Kidney epithelial cell (primary cell): ENCODE measurements at places on chromosomes 1 and 21. TPM values are rescaled to one million over a fixed set of nuclear protein-coding genes. Genes with fewer than 3 reads are reported as not detected.

DNA sequence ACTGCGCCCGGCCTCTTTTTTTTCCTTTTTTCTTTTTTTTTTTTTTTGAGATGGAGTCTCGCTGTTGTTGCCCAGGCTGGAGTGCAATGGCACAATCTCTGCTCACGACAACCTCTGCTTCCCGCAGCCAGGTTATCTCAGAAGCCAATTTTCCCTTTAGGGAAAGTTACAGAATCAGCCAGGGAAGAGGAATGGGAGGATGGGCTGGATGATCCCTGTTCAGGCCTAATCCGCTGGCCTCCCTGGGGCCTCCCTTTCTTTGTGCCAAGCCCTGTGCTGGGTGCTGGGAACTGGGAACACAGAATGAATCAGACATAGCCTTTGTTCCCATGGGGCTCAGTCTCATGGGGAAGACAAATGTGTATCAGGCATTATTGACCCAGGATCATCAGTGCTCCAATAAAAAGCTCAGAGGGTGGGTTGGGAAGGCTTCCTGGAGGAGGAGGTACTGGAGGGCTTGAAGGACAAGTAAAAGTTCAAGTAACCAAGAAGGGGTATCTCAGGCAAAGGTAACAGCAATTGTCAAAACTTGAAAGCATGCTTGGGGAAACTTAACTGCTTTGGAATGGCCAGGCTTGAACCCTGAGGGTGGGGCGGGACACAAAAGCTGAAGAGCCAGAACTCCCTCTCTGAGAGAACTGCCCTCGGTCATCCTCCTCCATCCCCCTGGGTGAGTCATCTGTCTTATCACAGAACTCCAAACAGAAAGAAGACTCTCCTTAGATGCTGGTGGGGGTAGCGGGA is 14.3 kb downstream of the ECHDC2 start:
- no peak for DNase-seq

DNA sequence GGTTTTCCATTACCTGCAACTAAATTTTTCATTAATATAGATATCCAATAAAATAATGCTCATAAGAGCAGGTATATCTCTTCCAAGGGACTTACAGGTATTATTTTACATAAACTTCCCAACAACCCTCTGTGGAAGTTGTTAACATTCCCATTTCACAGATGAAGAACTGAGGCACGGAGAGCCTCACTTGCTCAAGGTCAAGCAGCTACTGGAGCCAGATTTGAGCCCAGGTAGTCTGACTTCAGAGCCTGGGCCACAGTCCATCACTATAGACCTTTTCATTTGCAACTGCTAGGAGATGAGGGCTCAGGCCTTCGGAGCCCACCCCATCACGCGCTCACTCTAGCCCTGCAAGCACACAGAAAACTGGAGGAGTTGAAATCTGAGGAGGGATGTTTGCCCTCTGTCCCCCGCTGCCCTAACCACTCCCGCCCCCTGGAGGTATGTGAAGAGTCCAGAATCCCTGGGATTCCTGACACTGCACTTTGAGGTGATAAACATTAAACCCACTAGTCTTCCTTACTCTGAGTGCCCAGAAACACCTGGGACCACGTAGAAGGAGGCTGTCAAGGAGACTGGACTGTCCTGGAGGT is 11.7 kb upstream of the ALPL start:
- no peak for DNase-seq

DNA sequence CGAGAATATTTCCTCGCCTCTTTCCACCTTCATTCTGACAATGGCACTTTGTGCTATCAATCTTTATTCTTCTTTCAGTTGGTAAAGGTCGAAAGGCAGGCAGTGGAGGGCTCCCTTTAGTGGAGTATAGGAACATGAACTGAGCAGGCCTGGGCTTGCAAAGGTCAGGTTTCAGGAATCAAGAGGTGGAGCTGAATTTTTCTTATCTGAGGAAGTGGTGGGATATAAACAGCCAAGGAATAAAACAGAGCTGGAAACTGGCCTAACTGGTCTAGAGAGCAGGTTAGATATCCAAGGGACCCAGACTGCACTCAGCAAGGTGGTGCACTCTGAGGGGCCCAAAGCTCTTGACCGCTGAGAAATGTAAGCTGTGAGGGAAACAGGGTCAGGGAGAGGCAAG is 99.1 kb downstream of the PLA2G4A start:
- no peak for DNase-seq

Gene OR2L2
- not detected in 2 replicates for total RNA-seq

- DNase-seq, result no peak
Measured at GRCh38 chr1:54390655-54391054, 15.5 kb downstream of the SSBP3 start.

- DNase-seq, result no peak
Measured at GRCh38 chr1:204680461-204680860, 5.1 kb downstream of the LRRN2 start.

DNA sequence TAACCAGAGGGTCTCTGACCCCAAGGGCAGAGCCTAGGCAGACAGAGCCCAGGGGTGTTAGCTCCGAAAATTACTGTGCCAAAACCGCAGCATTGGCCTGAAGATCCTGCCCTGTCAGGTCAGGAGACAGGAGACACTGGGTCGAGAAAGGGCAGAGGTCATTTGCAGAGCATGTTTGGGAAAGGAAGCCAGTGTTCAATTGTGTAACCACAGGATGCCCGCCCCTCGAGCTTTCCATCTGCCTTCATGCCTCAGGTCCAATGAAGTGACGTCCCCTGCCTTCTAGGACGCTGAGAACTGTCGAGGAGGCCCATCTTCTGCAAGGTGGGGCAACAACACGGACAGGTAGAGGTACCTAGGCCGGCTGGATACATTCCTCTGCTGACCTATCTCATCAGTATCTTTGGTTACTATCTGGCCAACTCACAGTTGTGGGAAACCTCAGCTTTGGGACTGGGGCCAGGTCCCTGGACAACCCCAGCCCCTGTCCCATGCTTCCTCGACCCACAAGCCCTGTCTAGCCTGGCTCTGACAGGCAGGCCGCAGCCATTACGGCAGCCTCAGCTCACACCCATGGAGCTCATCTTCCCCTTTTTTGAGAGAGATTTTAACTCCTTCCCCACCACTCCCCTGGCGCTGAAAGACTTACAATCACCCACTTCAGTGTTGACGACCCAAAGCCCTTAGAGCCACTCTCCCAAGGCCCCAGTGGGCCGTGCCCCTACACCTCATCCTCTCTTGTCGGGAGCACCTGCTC is 1.3 kb downstream of the ARL8A start:
- no peak for DNase-seq

DNA sequence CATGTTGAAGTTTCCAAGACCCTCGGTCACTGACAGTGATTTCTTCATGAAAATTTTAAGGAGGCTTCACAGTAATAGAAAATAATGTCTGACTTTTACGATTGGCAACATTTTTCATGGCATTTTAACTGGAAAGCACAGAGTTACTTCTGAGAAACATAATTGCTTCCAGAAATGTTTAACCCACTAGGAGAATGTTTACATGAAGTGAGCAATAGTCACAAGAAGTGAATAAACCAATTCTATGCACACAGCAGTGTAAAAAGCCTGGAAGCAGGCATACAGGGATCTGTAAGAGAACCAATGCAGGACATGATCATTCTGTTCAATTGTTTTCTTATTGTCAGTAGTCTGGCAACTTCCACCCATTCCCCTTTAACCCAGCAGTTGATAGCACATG is 316.2 kb upstream of the CXADR start:
- no peak for DNase-seq

DNA sequence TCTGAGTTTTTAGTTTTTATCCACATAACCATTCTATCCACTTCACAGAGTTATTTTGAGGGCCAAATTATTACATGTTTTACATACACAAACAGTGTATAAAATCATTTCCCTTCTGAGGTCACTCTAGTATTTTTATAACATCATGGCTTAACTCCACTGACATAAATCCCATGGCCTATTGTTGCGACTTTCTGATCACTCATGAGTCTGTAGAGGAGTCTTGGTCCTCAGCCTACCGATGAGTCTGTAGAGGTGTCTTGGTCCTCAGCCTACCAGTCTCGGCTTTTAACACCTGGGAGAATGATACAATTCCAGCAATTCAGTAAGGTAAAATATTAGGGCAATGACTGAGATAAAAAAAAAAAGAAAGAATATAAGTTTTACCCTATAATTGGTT is 483.7 kb downstream of the USP25 start:
- DNase-seq, result no peak

DNA sequence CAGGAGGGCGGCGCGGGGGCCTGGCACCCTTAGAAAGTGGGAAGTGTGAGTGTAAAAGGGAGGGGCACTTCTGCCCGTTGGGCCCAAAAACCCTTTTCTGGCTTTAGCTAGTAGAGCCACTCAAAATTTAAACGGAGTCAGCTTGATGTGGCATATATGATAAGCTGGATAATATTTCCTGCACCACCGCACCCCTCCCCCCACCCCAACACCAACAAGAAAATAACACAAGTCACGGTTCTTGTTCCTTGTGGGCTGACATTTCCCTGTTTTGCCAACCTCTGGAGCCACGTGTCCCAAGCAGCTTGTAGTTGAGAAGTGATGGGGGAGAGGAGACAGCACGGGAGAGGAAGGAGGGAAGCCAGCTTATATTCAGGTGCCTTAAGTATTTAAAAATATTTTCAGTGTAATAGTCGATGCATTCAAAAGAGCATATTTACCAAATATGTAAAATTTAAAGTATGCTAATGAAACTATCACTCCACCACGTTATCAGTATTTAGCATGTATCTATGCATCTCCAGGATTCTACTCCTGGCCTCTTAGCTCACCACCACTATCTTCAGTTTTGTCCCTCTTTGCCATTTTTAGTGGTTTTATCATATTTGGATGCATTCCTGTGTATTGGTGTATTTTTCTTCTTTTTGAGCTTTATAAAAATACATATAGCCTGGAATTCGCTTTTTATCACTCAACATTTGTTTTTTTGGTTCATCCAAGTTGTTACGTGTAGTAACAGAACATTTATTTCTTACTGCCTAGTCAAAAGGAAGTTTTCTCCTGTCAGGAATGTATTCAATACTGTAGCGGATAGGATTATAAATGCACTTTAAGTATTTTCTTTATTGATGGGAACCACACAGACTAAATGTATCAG is 773 bp upstream of the DDX59 start:
- DNase-seq, result no peak

DNA sequence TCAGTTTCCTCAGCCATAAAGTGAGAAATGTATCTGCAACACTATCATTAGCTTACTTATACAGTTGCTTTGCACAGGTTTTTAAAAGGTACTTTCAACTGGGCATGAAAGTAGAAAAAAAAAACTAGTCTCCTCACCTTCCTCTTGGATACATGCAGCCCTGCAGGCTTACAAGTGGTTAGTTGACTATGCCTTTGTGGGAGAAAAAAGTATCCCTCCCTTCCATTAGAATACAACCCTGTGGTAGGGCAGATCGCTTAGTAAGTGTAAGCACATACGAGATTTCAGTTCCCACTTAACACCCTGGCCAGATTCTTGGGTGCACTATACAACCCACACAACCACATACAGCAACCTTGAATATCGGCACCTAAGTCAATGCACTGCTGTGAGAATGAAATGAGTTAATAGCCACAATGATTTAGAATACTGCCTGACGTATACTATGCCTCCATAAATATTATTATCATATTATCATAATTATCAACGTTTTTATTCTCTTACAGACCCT is 54.7 kb downstream of the PIGK start:
- no peak for DNase-seq

Gene TLCD4
- total RNA-seq, result 3.0 and 4.0 TPM in 2 replicates

DNA sequence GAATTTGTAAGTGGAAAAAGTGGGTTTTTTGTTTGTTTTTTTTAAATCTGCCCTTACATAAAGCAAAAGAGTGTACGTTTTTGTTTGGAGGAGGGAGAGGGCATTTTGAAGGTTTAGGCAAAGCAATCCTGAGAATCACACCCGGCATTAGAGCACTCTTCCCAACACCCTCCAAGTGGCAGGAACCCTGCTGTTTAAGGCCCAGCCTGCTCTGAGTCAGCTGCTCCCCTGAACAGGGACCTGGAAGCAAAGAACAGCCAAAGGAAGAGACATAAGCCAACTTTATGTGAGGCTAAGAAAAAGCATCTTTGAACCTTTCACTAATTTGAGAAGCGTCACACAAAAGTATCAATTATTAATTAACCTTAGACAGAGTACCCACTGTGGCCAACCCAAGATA is 16.9 kb downstream of the MTFR1L start:
- no peak for DNase-seq

Gene FCAMR
- total RNA-seq, result not detected in 2 replicates

- DNase-seq, result peak; percentile 37
Measured at GRCh38 chr1:46442317-46443161, 47.1 kb upstream of the DMBX1 start.

Gene DENND2D
- total RNA-seq, result 13.2 and 16.6 TPM in 2 replicates

DNA sequence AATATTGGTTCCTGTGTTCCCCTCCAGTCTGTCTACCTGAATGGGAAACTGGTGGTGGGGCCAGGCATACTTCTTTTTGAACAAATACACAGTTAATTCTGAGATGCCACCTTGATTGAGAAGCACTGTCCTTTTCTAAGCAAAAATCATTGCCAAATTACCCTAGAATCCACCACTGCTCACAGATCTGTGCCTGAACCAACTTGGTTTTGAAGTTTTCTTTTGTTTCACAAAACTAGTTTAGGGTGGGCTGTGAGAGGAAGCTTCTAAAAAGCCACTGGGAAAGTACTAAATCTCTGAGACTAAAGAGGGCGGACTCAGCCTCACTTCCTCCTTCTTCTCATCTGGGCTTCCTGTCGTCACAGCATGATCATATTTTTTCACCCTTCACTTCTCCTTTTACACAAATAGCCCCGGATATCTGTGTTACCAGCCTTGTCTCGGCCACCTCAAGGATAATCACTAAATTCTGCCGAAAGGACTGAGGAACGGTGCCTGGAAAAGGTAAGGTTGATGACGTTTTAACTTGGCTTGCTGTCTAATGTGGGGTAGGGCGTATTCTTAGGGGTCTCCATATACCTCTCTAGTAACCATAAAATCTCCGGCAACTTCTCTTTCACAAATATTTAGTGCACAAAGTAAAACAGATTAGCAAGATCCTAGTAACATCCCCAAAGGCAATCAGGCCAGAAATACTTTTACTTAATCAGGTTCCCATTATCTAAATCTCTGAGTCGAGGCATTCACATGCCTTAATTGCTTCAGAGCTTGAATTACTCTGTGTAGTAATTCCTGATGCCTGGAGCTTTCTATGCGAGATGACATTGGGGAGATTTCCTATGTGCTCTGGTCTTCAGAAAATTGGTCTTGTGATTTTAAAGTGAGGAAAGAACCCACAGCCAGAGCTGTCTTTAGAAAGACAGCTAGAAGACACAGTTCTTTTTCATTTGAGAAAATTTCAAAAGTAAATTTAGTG is at the start of gene CD53:
CD53 (plus strand) TSS at position 404 of the 976 bp plus-strand sequence. CDS start 18,261 bp downstream, outside the sequence.
- no peak for DNase-seq

- DNase-seq, result no peak
Measured at GRCh38 chr1:178088651-178089050, 5.3 kb upstream of the RASAL2 start.

- DNase-seq, result no peak
Measured at GRCh38 chr1:3889936-3890335, 10.1 kb downstream of the C1orf174 start.
